ENCODE measurements at places on chromosomes 6 and 20.
A peak's percentile ranks its signal among the peaks of the same experiment; 100 is the strongest.

GRCh38 chr6:79686707-79687309 is 55.7 kb downstream of the SH3BGRL2 start:
- no peak overlapping the region for H3K4me3 ChIP-seq
- no peak overlapping the region for H3K27ac ChIP-seq
- no peaks in the 10 kb centered on the region for H3K4me1 ChIP-seq
- peaks cover 2% of the 10 kb centered on the region for H3K27me3 ChIP-seq

DNA sequence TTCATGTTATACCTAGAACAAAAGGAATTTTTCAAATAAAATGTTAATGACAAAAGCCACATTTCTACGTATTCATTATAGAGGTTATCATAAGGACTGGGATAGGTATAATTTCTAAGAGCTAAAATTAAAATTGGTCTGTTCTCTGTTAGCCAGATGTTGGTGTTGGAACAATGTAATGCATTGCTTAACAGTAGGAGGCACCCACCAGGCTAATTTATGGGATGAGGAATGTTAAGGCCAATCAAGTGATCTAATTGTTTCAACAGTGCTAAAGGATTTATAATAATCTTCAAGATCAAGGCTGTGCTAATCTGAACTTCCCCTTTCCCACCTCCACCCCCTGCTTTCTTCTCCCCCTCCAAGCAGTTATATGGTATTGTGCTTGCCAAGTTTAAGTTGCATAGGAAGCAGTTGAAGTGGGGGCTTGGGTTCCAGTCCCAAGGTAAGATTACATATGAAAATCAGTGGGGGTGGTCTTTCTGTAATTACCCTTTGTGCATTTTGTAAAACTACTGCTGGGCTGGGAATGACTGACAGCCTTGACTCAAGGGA is 89.2 kb upstream of the BACH2 start:
- H3K4me1 ChIP-seq = no peaks in the 10 kb centered on the region
- H3K36me3 ChIP-seq = no peaks in the 10 kb centered on the region
- no peak for DNase-seq
- no peak overlapping the region for H3K27ac ChIP-seq

DNA sequence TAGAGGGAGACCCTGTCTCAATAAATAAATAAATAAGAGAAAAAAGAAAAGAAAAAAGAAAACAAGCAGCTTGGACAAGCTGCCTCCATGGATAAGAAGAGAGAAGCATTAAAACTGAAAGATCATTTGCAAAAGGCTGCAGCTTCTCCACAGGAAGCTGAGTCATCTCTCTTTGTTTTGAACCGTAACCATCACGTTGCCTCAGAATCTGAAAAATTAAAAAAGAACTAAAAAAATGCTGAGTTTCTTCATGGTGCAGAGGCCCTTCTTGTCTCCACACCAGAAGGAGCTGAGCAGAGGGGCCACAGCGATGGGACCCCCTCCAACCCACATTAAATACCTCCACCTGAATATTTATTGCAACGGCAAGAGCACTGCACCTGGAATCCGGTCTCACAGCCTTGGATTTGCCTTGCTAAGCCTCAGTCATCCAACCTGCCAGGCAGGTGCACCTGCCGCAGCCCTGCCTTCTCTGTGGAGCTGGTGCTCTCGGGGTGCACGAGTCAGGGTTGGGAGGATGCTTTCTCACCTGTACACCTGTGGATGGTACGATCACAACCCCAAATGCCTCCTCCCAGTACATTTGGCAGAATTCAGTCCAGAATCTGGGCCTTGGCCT is 28.1 kb downstream of the TOX2 start:
- H3K27ac ChIP-seq = peak overlapping the region; percentile 92
- peak; percentile 70 for DNase-seq
- H3K27me3 ChIP-seq = no peaks in the 10 kb centered on the region
- peak overlapping the region; percentile 73 for H3K4me3 ChIP-seq
- peaks cover 9% of the 10 kb centered on the region for H3K36me3 ChIP-seq

DNA sequence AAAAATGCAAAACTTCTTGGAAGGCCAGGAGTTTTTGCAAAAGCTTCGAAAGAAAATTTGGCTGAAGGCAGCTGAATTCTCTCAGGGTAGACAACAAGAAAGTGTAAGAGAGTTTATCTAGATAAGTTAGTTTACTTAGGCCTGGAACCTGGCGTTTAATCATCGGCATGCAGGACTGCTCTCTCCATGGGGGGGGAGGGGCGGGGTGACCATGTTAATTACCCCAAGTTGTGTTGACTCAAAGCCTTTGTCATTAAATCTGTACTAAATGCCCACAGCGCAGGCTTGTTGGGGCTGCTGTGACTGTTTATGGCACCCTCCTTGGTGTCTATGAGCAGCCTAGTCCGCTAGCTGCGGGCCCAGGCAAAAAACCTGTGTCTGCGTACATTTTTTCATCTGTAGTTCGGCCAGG is 20.1 kb upstream of the ZNF451 start:
- peaks cover 11% of the 10 kb centered on the region for H3K4me1 ChIP-seq
- no peak for DNase-seq
- H3K27ac ChIP-seq = no peak overlapping the region
- no peak overlapping the region for H3K4me3 ChIP-seq
- no peaks in the 10 kb centered on the region for H3K27me3 ChIP-seq
- peaks cover 10% of the 10 kb centered on the region for H3K36me3 ChIP-seq

- H3K27me3 ChIP-seq = no peaks in the 10 kb centered on the region
- no peak for DNase-seq
Observed at GRCh38 chr20:53722515-53723036, 128.9 kb upstream of the ZNF217 start.

DNA sequence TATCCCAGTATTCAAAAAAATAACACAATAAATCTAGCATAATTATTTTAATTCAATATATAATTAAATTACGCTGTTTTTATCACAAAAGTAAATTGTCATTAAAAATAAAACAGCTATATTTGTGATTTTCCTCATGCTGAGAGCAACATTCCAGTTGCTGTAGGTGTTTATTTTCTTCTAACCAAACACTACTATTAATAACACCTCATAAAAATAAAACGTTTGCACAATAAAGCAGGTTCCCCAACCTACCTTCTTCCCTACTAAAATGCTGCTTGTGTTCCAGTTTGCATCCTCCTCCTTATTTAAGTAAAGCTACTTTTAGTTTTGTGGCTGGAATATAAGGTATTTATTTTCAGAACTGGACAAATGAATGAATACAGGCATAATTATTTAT is 108.2 kb upstream of the LGSN start:
- H3K4me1 ChIP-seq = no peaks in the 10 kb centered on the region
- DNase-seq = no peak
- H3K4me3 ChIP-seq = no peak overlapping the region
- H3K27ac ChIP-seq = no peak overlapping the region
- peaks cover 6% of the 10 kb centered on the region for H3K27me3 ChIP-seq

DNA sequence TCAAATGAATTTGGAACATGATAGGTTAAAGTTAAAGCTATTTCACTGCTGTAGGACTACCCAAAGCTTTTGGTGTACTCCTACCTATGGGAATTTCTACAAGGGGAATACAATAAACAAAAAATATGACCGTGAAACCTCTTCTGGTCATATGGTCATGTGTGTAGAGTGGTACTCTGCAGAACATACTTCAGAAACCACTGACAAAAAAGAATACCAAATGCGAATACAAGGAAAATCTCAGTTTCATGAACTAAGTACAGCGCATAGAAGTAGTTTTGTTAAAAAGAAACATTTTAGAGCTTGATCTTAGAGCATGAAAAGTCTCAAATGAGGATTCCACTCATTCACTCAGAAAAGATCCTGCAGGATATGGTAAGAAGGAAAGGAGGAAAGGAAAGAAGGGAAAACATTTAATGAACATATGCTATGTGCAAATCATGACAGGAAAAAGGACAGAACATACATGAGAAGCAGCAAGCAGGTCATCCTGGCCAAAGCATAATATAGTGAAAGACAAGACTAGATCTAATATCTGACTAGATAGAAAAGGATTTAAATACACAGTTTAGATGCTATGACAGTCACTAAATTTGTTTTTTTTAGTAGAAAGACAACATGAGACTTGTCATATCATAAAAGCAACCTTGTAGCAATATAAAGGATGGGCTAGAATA is 36.5 kb downstream of the SNX14 start:
- H3K27me3 ChIP-seq = no peaks in the 10 kb centered on the region
- H3K27ac ChIP-seq = no peak overlapping the region
- H3K36me3 ChIP-seq = peaks cover 24% of the 10 kb centered on the region
- H3K4me1 ChIP-seq = peaks cover 8% of the 10 kb centered on the region

- no peak for DNase-seq
- no peak overlapping the region for H3K4me3 ChIP-seq
- H3K4me1 ChIP-seq = no peaks in the 10 kb centered on the region
- H3K27me3 ChIP-seq = peaks cover 8% of the 10 kb centered on the region
- H3K36me3 ChIP-seq = no peaks in the 10 kb centered on the region
- H3K27ac ChIP-seq = no peak overlapping the region
Observed at GRCh38 chr6:166411271-166411670, 28.5 kb upstream of the MPC1 start.

DNA sequence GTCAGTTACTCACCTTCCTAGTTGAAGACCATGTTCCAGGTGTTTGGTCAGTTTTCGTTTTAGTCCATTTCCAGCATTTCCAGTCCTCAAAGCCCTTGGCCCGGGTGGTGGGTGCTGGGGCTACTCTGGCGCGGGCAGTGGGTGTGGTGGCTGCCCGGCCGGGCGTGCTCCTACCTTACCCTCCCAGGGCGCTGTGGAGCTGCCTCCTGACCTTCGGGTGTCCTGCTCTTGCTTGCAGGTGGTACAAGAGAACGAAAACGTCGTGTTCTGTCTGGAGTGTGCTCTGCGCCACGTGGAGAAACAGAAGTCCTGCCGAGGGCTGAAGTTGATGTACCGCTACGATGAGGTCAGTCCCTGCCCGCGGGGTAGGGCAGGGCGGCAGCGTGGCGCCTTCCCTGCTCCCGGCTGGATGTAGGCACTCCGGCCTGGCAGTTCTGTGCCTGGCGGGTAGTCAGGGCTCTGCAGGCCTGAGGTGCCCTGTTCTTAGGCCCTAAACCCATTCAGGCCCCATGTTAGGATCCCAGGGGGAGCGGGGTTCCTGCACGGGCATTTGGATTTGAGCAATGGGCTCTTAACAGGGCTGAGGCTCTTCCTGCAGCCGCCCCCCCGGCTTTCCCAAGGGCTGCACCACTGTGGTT is 145.8 kb downstream of the DTNBP1 start:
- H3K27ac ChIP-seq = no peak overlapping the region
- no peak overlapping the region for H3K4me3 ChIP-seq
- DNase-seq = no peak
- peaks cover 17% of the 10 kb centered on the region for H3K36me3 ChIP-seq
- H3K27me3 ChIP-seq = peaks cover 14% of the 10 kb centered on the region
- H3K4me1 ChIP-seq = no peaks in the 10 kb centered on the region

- DNase-seq = no peak
- no peak overlapping the region for H3K27ac ChIP-seq
- H3K36me3 ChIP-seq = no peaks in the 10 kb centered on the region
Observed at GRCh38 chr6:114346451-114346850, 3.6 kb upstream of the HS3ST5 start.

DNA sequence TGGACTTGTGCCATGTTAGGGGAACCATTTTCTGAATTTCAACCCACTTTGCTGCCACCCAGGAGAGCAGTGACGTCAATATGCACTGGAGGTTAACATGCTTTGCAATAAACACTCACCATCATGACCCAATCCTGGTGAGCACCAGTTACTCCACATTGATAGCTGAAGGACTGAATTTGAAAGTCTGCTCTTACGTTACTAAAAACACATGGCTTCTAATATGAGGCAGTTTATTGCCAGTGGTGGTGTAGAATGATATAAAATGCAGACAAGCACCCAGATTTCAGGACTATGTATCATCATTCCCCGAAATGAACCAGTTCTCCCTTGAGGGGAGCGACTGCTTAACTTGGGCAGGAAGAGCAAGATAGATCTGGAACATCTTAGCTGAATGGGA is 23.8 kb downstream of the RFPL4B start:
- H3K27ac ChIP-seq = no peak overlapping the region
- DNase-seq = no peak
- peaks cover 5% of the 10 kb centered on the region for H3K4me1 ChIP-seq
- peaks cover 4% of the 10 kb centered on the region for H3K27me3 ChIP-seq

DNA sequence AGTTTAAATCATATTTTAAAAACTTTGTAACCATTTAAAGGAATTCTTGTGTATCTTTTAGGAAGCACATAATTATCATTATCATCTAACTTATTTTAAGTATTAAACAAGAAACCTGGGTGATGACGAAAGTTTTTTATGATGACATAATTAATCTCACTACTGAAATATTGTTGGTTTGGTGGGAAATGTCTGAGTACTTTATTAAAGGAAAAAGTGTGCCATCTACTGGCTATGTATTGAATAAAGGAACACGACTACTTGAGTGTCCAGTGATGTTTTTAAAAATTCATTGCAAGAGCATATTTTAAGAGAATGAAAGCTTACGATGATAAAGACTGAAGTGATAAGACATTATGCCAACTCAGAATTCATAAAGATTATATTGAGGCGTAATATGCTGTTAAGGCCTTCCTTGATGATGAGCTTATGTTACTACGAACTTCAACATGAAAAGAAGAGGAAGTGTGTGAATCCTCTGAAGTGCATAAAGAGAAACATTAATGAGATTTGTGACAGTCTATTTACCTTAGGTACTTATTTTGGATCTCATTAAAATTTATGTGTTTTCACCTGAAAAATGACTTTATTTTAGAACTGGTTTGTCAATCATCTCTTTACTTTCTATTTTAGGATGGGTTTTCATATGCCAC is 12.0 kb upstream of the TRMT11 start:
- H3K4me1 ChIP-seq = no peaks in the 10 kb centered on the region
- no peaks in the 10 kb centered on the region for H3K27me3 ChIP-seq
- H3K4me3 ChIP-seq = no peak overlapping the region
- DNase-seq = peak; percentile 59
- H3K27ac ChIP-seq = no peak overlapping the region

DNA sequence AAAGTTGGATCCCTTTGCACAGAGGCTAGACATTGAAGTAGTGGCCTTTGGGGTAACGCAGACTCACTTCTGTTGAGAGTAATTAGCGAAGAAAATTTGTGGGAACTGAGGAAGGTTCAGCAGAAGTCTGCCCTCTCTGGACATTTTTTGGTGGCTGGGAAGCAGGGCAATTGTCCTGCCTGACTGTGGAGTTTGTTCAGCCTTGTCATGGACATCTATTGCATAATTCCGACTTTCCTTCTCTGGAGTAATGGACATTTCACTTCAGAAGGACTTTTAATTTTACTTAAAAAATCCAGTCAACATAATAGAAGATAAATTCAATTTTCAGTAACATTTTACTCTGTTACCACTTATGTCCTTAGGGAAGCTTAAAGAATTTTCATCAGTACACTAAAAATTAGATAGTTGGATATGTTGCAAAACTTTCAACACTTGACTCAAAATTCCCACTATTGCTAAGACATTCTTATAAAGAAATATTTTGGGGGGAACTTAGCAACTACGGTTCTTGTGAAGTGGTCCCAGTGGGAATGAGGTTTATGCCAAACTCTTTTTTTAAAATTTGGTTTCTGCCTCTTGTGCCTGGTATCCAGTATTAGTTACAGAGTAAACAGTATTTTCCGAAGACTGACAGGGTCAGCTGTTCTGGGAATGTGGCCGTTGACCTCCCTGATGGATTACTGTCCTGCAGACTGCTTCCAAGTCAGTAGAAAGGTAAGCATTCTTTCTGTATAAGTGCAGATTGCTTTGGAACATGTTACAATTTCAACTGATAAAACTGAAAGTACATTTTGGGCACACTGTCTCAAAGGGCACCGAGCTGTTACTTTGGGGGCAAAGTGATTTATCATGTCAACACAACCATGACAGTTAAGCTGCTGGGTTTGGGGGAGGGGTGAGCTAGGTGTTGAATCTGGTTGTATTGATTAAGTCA is 100.6 kb upstream of the MLIP start:
- DNase-seq = no peak
- 0 out of 2 replicates have a peak, but pooled peaks cover 4% of the 10 kb centered on the region for H3K4me1 ChIP-seq
- H3K27ac ChIP-seq = no peak overlapping the region
- H3K27me3 ChIP-seq = peaks cover 10% of the 10 kb centered on the region
- H3K36me3 ChIP-seq = no peaks in the 10 kb centered on the region
- H3K4me3 ChIP-seq = peak overlapping the region; percentile 15

Data from HFFc6 (cell line).